ENCODE measurements at places on chromosomes 3 and 15.

GRCh38 chr3:100857863-100858262, 135.4 kb downstream of the ABI3BP start:
- DNase-seq, result no peak

GRCh38 chr3:159919873-159920272, 68.8 kb upstream of the IL12A start:
- peak; percentile 51 for DNase-seq

- DNase-seq, result no peak
Measured at GRCh38 chr3:54131026-54131605, 8.8 kb downstream of the CACNA2D3 start.

GRCh38 chr3:186425788-186426730, 64.0 kb upstream of the DGKG start:
- DNase-seq, result peak; percentile 47

GRCh38 chr3:155870945-155871745, 695 bp downstream of the GMPS start:
- DNase-seq, result peak; percentile 72

DNA sequence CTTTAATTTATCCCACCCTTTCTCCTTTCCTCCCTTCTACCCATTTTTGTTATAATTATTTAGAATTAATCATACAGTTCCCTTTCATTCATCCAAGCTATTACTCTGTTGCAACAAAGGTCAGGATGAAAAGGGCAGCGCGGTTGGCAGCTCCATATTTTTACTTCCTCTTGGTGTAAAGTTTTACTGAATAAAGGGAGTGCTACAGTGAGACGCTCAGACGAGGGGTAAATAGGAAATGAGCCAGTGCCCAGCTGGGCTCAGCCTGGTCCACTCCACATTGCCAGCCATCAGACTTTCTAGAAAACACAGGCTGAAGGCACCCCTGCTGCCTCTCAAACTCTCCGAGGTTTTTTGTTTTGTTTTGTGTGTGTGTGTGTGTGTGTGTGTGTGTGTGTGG, 21.9 kb upstream of the ZBTB38 start:
- no peak for DNase-seq

DNA sequence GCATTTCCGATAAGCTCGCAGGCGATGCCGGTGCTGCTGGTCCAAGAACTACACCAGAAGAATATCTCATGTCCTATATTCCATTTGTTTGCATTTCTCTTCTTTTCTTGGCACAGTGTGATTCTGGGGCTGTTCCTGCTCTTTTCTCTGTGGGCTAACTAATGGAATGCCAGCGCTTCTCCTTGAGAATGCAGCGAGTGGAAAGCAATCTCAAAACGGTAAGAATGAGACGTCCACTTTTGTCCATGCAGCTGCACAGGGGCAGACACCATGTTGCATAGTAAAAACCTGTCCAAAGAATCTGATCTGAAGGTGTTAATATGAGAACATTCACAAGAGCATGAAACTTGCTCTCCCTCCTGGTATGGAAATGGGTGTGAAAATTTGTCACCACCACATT, 6.6 kb upstream of the CHRNA3 start:
- DNase-seq, result no peak

DNA sequence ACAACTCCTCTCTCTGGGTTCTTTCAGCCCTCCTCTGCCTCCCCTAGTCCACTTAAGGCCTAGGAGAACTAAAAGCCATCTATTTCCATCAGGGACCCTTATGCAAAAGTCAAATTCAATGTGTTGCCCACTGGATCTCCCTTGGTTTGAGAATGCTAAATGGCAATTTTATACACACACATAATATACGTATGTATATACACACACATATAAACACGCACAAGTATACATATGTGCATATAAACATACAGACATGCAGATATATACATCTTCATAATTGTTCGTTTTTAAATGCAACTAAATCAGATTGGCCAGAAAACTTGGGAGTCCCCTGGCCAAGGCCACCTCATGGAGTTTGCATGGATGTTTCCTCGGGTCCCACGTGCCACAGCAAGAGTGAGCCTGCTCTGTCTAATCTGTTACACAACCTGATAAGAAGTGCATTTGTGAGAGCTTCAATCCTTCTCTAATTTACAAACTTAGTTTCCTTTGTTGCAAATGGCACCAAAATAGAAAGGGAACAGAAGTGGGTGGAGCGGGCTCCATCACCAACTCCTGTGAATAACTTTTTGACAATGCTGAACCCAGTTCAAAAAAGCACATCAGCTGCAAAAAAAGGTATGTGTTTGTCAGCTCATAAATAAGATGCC, 84.2 kb downstream of the FOXP1 start:
- no peak for DNase-seq

- no peak for DNase-seq
Measured at GRCh38 chr3:58683466-58683865, 16.9 kb upstream of the FAM3D start.

DNA sequence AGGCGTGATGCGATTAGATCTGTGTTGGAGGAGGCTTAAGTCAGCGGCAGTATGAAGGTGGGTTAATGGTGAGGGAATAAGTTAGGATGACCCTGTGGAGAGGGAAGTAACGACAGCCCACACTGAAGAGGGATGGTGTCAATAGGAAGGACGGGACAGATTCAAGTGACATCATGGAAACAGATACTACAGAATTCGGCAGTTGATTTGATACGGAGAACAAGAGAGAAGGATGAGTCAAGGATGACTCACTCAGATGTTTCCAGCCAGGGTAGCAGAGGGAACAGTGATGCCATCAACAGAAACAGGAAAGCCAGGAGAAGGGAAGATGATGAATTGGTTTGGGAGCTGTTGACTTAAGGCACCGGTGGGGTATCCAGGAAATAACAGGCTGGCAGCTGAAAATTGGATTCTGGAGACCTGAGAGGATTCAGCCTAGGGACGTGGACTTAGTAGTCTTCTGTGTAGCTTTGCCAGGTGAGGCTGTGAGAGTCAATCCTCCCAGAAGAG, 38.0 kb downstream of the SHC4 start:
- DNase-seq, result peak; percentile 87

DNA sequence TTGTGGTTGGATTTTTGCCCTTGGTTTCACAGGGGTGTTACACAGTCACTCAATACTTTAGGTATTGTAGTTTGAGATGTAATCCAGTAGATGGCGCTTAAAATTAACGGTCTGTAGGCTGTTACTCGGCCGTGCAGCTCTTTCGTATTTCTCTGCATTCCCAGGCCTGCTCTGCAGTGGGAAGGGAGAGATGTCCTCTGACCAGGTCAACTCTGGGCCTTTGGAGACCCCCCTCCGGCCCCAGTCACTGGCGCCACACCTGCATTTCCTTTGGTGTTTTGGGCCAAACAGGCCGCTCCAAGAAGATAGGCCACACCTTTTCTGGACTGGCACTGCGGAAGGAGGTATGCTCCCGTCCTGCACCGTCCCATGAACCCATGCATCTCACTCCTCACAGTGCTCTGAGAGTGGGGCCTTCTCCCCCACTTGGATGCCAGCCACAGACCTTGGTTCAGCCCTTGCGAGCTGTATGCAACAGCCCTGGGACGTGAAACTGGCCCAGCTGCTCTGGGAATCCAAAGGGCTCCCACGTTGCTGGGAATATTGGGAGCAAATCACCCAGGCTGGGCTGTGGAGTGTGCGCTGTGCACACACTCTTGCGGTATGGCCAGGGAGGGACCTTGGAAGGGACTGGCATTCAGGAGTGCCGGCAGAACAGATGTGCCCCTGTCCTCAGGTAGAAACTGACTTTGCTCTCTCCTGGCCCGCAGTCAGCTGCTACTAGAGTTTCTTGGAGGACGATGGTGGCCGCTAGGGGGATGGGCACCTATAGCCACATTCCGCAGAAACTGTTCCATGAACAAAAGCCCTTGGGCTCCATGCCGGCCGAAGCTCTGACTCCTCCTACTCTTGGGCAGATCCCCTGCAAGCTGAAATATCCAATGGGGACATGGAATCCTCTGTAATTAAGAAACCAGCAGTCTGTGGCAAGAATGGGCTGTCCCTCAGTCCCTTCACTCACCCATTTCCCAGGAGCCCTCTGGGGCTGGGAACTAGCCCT, 410.5 kb upstream of the CADM2 start:
- DNase-seq, result no peak

DNA sequence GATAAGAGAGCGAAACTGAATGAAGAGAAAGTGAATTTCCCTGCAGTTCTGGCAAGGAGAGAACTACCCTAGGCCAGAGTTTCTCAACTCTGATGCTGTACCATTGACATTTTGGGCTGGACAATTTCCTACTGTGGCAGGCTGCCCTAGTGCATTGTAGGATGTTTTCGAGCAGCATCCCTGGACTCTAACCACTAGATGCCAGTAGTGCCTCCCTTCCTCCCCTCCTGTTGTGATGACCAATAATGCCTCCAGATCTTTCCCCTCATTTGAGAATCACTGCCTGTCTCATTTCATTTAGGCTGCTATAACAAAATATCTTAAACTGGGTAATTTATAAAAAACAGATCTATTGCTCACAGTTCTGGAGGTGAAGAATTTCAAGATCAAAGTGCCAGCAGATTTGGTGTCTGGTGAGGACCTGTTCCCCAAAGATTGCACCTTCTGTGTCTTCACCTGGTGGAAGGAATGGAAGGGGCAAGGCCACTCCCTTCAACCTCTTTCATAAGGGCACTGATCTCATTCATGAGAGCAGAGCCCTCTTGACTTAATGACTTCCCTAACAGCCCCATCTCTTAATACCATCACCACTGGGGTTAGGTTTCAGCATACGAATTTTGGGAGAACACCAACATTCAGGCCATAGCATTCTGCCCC, 188.9 kb upstream of the MEIS2 start:
- DNase-seq, result peak; percentile 16

GRCh38 chr15:55008421-55008820, 188.3 kb downstream of the RSL24D1 start:
- no peak for DNase-seq

DNA sequence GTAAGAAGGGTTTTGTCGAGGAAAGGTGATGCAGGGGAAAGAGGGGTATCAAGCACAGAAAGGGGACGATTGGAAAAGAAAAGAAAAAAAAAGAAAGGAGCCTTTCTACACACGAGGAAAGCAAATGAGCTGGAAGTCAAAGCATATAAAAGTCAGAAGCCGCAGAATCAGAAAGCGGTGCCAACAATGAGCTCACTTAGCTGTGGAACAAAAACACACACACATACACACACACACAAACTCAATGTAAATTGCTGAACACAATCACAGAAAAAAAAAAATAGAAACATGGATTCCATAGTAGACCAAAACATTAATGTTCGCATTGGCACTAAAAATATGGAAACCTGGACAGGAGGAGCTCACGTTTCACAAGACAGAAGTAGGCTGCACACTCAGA, 63.4 kb upstream of the FEZF2 start:
- no peak for DNase-seq

DNA sequence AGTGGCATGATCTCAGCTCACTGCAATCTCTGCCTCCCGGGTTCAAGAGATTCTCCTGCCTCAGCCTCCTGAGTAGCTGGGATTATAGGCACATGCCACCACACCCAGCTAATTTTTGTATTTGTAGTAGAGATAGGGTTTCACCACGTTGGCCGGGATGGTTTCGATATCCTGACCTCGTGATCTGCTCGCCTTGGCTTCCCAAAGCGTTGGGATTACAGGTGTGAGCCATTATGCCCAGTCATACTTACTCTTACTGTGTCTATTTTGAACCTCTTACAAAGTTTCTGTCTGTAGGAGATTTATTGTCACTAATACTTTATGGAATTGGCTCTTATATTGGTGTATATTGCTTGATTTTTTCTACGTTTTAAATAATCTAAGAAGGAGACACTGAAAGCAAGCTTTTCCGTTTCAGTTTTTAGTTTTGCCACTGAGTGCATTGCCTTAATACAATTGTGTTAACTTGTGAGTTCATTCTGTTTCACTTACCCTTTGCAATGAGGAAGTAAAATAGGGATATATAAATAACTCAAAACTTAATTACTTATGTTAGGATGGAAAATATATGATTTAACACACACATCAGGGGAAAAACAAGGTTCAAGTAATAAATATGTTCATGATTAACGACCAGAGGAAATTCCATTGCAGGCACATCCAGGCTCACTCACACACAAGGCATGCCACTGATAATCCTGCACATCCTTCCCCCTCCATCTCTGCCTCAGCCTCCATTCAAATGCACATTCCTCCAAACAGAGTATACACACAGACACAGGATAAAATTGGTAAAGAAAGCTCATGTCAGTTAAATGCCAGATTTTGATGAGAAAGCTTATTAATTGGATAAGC, 279.3 kb upstream of the RASGRP1 start:
- DNase-seq, result peak; percentile 67

DNA sequence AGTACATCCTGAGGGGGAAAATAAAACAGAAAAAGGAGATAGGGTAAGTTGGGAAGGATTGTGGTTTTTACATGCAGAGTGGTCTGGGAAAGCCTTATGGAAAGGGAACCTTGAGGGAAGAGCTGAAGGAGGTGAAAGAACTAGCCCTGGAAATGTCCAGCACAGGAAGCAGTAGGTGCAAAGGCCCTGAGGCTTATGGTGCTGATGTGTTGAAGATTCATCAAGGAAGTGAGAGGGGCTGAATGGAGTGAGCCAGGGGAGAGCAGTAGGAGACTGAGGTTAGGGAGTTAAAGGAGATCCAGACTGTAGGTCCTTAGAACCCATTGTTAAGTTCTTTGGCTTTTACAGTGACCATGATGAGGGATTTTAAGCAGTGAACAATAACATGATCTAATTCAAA, 33.0 kb downstream of the ATP1B3 start:
- DNase-seq, result no peak

- DNase-seq, result peak; percentile 74
Measured at GRCh38 chr15:66862940-66863335, 160.9 kb downstream of the SMAD6 start.

- DNase-seq, result no peak
Measured at GRCh38 chr3:147939839-147940238, 530.7 kb downstream of the ZIC1 start.

- DNase-seq, result no peak
Measured at GRCh38 chr15:88628018-88628654, 7.0 kb downstream of the AEN start.

DNA sequence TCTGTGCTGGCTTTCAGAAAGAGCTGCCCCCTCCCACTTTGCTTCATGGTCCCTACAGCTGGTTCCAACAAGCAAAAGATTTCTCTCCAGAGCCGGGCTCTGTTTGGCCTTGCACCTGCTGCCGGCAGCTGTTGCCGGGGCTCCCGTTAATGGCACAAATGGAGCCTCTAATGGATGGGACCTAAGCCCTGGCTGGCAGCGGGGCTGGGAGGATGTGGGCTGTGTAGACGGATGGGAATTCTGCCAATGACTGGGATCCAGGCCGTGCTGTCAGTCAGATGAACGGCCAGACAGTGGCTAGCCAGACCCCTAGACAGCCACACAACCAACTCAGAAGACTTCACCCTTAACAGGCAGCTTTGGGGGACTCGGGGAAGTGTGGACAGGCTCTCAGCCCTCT, 88.0 kb downstream of the RPLP1 start:
- no peak for DNase-seq

DNA sequence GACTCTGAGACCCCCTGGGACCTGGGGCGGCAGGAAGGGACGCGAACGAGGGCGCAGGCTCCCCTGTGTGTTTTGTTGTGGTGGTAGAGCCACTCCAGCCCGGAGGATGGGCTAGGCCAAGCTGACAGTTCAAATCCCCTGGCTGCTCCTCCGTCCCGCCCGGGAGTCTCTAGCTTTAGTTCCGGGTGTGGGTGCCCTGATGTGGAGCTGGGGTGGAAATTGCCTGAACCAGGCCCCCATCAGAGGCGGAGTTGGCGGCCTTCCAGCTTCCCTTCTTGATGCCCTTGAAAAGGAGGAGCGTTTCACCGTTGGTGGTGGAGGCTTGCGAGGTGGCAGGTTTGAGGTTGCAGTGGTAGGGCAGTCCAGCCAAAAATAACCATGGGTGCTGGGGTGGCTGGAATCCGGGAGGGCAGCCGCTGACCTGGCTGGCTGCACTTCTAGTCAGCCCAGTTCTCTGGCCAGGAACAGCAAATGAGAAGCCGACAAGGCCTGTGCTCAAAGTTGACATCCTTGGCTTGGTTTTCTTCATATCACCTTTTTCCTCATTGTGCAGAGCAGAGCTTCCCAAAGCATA, 817 bp downstream of the CLK3 start:
- DNase-seq, result peak; percentile 79

Data from NCI-H226 (cell line).